Stimulated activated CD4-positive, alpha-beta T cell treated with anti-CD3 and anti-CD28 coated beads, Interleukin-1b, Interleukin-23, amount 100 ng/mL, for 24 hours (primary cell): ENCODE measurements at places on chromosomes 2 and 18.

DNA sequence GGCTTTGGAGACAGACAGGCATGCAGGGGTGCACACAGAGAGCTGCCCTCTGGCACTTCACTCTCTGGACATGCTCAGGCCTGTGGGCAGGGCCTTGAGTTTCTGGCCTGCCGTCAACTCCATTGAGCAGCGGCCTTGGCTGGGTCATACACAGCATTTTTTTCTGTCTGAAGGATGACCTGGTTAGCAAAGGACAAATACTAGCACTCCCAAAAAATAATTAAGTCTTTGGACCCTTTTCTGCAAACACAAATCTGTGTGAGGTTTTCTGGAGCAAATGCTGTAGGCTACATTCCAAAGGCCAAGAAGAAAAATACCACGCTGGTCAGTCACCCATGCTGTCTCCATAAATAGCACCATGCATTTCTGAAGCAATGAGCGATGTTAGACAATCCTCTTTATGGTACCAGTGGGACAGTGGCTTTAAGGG, 124.7 kb upstream of the CTAGE1 start:
- DNase-seq, result no peak

GRCh38 chr18:13587937-13588336, 138.4 kb downstream of the FAM210A start:
- DNase-seq, result no peak

DNA sequence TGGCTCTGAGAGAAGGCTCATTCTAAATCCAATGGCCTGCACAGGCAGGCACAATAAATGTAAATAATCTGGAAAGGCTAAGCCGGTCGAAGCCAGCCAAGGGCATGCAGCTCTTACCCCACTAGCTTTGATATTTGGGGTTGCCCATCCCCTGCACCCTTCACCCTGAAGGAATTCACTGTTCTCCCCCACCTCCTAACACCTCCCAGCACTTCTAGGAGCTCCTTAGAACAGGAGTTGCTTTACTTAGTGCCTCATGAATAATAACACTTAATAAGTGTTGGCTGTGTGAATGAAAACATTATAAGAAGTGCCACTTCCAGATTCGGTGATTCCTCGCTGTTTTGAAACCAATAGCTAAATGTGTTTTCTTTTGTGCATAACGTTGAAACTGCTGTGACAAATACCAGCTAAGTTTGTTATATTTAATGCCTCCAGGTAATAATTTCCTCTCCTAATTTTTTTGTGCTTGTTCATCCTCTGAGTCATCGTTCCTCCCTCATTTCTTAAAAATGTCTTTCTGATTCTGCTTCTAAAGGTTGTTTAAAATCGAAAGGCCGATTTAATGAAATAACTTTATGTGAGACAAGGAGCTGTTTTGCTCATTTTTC, 458.8 kb downstream of the METTL4 start:
- no peak for DNase-seq

GRCh38 chr2:232667989-232668583, 29.0 kb upstream of the GIGYF2 start:
- DNase-seq, result no peak

DNA sequence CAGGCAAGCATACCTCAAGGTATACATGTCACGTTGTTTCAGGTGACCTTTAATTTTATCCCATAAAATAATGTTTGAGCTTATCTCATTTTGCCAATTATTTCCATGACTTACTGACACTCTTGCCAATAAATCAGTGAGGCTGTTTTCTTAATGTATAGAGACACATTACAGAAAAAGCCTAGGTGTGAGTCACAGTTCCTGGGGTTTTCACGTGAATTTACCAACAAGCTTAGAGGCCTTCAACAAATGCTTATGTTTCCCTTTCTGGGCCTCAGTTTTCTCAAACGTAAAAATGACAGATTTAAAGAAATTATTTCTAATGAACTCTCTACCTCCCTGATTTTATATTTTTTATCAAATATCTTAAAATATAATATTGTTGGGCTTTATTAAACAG, 517.5 kb upstream of the SPHKAP start:
- DNase-seq, result no peak

- DNase-seq, result no peak
These were observed 14.3 kb downstream of the GPR35 start for GRCh38 chr2:240639566-240639965.

DNA sequence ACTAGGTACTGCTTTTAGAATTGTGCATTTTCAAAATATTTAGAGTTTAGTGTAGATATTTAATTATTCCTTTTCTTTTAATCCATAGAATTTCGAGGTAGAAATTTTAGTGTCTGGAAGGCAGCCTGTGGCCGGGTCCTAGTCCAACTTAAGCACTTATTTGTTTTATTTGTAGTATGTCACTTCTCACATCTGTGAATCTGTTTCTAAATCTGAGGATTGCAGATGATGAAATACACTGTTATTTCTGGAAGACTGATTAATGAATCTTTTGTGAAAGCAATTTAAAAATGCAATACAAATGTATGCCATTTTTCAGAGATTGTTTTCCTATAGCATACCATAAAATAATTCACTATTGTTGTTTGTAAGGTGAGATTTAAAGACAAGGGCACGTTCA, 483.9 kb upstream of the TRIB2 start:
- no peak for DNase-seq

GRCh38 chr2:167842047-167842446, 405.3 kb downstream of the STK39 start:
- DNase-seq, result no peak

GRCh38 chr2:41998186-41999127, 49.4 kb upstream of the PKDCC start:
- no peak for DNase-seq
